T-helper 1 cell (primary cell): ENCODE measurements at places on chromosomes 5 and 9.

GRCh38 chr9:1443450-1443849 lies 393.3 kb downstream of the DMRT2 start:
- DNase-seq = no peak

GRCh38 chr9:89994988-89995613 lies 390.3 kb downstream of the GADD45G start:
- no peak for DNase-seq

- DNase-seq = no peak
Observed at GRCh38 chr5:151947931-151948608, 23.4 kb upstream of the GLRA1 start.

DNA sequence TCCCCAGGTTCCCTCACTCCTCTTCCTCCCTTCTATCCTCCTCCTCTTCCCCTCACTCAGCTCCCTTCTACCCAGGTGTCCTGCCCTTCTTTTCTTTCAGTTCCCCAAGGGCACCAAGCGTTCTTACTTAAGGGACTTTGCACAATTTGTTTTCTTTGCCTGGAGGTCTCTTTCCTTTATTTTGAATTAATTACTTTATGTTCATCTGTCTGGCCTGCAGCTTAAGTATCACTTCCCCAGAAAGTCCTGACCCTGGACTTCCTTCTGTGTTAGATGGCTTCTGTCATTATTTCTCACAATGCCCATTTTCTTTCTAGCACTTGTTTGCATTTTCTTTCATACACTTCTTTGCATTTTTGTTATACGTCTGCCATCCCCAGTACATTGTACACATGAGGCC lies 350.6 kb downstream of the SH3GL2 start:
- no peak for DNase-seq

GRCh38 chr5:110439296-110439695 lies 287.2 kb downstream of the TMEM232 start:
- no peak for DNase-seq

DNA sequence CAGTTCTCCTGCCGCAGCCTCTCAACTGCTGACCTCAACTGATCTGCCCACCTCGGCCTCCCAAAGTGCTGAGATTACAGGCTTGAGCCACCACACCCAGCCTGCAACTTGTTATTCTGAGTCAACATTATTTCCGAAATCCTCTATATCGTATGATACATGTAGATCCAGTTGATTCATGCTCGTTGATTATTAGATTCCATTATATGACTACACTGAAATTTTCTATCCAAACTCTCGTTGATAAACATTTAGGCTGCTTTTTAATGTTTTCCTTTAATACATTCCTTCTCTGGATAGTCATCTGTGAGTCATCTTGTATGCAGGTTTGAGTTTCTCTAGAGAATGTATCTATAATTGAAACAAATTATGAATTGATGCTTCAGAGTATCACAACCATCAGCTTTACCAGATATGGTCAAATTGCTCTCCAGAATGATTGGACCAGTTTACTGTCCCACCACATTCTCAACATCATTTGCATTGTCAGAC lies 4.1 kb downstream of the CDK7 start:
- no peak for DNase-seq

DNA sequence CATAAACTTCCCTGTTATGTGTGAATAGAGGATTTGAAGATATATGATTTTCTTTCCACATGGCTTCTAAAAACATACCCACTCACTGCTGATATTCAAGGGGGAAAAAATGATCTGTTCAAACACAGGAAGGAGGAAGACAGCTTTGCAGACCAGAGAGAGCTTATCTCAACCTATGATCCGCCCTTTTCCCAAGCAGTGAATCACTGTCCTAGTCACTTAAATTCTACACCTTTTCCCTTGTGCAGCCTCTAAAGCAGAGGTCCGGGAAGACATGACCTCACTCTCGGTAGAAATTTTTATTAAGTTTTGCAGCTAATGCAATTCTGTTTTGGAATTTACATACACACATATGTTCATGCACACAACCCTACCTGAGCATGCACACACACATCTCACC lies 197.2 kb downstream of the DIRAS2 start:
- DNase-seq = no peak

GRCh38 chr5:171537923-171538537 lies 118.6 kb downstream of the FGF18 start:
- no peak for DNase-seq

- DNase-seq = peak; percentile 70
Observed at GRCh38 chr9:91419222-91420191, 4.1 kb downstream of the NFIL3 start.

GRCh38 chr5:58860680-58861079 lies 277.8 kb downstream of the RAB3C start:
- no peak for DNase-seq

DNA sequence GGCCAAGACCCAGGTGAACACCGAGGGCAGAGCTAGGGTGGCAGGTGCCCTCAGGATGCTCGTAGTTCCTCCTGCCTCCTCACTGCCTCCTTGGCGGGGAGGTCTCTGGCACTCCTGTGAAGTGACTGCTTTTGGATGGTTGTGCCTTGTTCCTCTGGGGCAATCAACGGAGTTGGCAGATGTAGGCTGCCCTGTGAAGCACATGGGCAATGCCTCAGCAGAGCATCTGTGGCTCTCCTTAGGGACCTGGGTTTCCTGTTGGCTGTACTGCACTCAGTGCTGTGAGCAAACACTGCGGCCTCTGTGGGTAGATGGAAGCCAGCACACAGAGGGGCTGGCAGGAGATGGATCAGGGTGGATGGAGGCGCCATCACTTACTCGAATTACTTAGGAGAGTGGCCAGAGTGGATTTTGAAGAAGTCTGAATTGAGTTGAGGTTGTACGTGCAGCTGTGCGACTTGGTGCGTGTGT lies 71.4 kb upstream of the COL5A1 start:
- no peak for DNase-seq

GRCh38 chr5:6753851-6754250 lies 40.6 kb downstream of the TENT4A start:
- DNase-seq = no peak

GRCh38 chr5:171869956-171870355 lies 84.3 kb downstream of the SMIM23 start:
- DNase-seq = no peak

- no peak for DNase-seq
Observed at GRCh38 chr5:169804861-169805260, 167.8 kb downstream of the DOCK2 start.

- DNase-seq = no peak
Observed at GRCh38 chr9:37922363-37923117, 18.6 kb upstream of the SLC25A51 start.

GRCh38 chr9:70229579-70229978 lies 29.2 kb upstream of the SMC5 start:
- no peak for DNase-seq

GRCh38 chr5:114524221-114524620 lies 162.4 kb downstream of the KCNN2 start:
- no peak for DNase-seq

DNA sequence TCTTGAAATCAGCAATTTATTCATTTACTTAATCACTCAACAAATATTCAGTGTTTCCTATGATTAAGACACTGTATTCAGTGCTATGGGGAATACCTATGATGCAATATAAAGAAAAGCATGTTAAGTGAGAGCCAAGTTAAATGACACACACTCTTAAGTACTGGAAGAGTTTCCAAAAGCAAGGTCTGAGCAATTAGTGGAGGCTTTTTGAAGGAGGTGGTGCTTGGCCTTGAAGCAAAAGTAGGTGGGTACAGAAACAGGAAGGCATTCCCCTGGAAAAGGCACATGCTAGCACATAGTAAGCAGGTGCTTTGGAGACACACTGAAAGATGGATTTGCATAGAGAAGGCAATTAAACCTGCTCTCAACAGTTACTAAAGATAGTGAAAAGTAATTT lies 4.0 kb downstream of the TSLP start:
- no peak for DNase-seq

GRCh38 chr9:135184181-135185053 lies 96.9 kb downstream of the OLFM1 start:
- no peak for DNase-seq

- DNase-seq = no peak
Observed at GRCh38 chr5:15528476-15528875, 28.5 kb downstream of the FBXL7 start.

- DNase-seq = no peak
Observed at GRCh38 chr5:31640573-31640972, 1.6 kb downstream of the PDZD2 start.

- no peak for DNase-seq
Observed at GRCh38 chr9:116692616-116693015, 5.5 kb downstream of the TRIM32 start.

GRCh38 chr5:112958093-112959088 lies 18.2 kb upstream of the DCP2 start:
- no peak for DNase-seq

- no peak for DNase-seq
Observed at GRCh38 chr5:146039420-146039819, 66.0 kb downstream of the PLAC8L1 start.

GRCh38 chr9:111212874-111213273 lies 117.2 kb downstream of the OR2K2 start:
- no peak for DNase-seq
